ENCODE measurements at places on chromosomes 1 and 21.

DNA sequence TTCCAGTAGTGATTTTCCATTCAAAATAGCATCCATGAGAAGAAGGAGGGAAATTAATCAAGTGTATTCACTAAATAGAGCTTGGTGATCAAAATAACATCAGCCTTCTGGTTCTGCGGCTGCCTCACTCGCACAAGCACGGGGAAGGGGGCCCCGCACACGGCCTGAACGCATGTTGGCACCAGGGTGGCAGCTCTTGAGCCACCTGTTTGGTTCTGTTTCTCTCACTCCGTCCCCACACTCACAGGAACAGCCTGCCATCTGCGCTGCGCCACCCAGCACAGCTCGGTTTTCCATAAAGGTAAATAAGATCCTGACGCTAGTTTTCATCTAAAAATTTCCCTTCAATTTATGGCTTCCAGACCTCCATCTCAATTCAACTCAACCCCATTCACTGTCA, 49.4 kb downstream of the TIAM1 start:
- no peak for DNase-seq

- DNase-seq: no peak
Observed at GRCh38 chr1:172163498-172164215, 256.8 kb upstream of the C1orf105 start.

DNA sequence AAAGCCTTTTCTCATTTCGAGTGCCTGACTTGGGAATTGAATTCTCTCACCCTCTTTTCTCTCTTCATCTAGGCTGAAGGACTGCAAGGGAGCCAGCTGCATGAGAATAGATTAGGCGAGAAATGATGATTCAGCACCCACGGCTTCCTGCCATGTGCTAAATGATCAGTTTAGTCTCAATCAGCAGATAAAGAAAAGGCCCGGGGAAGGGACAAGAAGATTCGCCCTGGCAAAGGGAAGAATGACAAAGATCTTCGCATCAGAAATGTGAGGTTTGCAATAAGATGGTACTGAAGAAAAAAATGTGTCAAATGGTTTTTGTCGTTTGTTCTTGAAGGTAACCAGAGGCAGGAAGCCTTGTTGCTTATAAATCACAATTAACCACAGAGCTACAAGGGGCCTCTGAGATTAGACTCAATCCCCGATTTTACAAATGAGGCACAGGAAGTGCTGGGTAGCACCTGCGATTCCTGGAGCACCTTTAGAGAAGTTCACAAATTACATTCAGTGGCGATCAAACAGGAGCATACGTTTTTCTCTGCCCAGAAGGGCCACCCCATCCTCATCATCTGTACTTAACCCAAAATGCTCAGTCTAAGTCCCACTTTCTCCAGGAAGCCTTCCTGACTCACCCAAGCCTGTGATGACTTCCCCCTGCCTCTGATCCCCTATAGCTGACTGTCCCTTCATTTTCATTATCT, 183.4 kb downstream of the ZNF281 start:
- peak; percentile 20 for DNase-seq

DNA sequence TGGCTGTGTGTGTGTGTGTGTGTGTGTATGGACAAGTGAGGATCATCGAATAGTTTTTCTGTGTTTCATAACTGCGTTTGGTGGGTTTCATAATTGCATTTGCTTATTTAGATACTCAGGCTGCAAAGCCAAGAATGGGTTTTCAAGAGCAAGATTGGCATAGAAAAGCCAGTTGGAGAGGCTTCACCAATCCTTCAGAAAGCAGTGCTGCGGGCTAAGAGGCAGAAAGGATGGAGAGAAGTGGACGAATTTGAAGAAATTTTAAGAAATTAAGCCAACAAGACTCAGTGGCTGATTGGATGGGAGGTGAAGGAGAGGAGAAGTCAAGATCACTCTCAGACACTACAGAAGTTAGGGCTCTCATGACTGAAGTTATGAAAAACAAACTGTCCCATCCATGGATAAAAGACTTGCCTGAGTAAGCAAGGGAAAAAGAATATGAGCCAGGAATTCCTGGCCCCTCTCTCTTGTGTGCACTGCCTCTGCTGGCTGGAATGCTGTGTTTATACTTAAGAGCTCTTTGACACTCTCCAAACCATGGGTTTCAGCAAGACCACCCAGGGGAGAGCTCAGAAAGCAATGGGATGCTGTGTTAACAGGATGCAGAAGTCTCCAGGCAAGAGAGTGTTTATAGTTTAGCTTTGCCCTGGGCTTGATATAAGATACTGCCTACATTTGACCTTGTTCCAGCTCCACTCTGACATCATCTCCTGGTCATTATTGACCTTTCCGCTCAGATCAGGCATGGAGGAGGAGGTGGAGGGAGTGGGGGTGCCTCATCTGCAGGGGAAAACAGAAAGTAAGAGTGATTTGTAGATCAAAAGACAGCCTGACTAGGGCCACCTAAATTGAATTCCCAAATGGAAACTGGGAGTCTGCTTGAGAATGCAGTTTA, 232.0 kb upstream of the PLXNA2 start:
- no peak for DNase-seq

- DNase-seq: no peak
Observed at GRCh38 chr1:205444931-205445645, 10.8 kb downstream of the BLACAT1 start.

- peak; percentile 75 for DNase-seq
Observed at GRCh38 chr1:91731815-91732214, 154.1 kb downstream of the TGFBR3 start.

Data from CD4-positive, alpha-beta memory T cell (primary cell).